ENCODE measurements at places on chromosomes 3 and 15.

GRCh38 chr15:94703596-94703995, 472.2 kb downstream of the MCTP2 start:
- DNase-seq: no peak

DNA sequence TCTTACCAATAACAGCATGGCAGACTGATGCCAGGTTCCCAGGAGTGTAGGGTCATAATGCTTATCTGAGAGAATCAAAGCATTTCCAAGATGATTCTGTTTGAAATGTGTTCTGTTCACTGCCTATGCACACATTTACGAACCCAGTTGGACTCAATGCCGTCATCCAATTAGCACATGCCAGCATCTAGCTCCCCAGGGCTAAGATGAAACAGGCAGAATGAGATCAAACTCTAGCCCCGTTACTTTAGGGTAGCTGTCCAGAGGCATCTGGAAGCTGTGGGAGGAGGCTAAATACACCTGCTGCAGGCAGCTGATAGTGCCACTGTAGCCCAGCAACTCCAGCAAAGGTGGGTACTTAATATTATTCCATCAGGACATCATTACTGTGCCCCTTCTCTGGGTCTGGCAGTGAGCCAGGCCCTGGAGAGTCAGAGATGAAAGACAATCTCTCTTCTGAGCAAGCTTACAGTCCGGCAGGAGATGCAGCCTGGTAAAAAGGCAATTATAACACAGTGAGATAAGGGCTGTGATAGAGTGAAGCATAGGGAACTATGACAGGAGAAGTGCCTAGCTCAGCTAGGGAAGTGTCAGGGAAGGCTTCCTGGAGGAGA, 156.4 kb upstream of the PPP2R3A start:
- DNase-seq: no peak

DNA sequence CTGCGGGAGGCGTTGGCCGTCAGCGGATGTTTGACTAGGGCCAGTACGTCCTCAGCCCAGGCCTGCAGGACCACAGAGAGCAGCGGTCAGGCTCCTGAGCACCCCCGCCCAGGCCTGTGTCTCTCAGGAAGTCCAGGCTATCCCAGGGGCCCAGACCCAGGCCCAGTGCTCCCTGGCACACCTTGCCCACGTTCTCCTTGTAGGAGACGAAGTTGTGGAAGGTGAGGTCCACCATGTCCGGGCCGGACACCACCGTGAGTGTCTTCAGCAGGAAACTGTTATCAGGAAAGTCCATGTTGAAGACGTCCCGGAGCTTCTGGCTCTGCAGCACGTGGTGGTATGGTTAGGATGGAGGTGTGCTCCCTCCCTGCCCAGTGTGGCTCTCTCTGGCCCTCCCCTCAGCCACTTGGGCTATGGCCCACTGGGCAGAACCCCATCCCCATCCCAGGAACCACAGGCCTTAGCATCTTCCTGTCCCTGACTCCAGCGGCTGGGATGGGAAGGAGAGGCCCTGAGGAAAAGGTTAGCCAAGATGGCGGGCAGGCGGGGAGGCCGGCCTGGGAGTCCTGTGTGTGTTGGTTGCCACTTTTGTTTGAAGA, 5.3 kb downstream of the PLCB2 start:
- no peak for DNase-seq

DNA sequence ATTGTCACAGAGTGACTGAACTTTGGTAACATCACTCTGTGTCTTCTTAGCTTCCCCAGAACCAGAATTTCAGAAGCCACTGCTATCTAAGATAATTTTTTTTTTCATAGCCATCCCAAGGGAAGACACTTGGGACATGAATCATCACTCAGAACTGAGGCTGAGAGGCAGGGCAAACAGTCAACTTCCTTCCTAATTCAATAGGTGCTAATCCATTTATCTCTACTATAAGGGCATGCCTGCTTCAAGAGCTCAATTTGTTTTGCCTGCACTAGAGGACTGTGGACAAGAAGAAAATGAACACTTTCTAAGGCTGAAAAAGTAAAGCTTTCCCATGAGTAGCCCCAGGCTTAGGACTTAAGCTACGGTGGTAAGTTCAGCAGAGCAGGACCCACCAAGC, 56.7 kb upstream of the MYRIP start:
- DNase-seq: no peak

GRCh38 chr3:82157952-82158351, 396.5 kb upstream of the GBE1 start:
- peak; percentile 84 for DNase-seq
